ENCODE measurements at places on chromosomes 3 and 15.

GRCh38 chr3:167372138-167372537, 8.0 kb downstream of the ZBBX start:
- no peak for DNase-seq

DNA sequence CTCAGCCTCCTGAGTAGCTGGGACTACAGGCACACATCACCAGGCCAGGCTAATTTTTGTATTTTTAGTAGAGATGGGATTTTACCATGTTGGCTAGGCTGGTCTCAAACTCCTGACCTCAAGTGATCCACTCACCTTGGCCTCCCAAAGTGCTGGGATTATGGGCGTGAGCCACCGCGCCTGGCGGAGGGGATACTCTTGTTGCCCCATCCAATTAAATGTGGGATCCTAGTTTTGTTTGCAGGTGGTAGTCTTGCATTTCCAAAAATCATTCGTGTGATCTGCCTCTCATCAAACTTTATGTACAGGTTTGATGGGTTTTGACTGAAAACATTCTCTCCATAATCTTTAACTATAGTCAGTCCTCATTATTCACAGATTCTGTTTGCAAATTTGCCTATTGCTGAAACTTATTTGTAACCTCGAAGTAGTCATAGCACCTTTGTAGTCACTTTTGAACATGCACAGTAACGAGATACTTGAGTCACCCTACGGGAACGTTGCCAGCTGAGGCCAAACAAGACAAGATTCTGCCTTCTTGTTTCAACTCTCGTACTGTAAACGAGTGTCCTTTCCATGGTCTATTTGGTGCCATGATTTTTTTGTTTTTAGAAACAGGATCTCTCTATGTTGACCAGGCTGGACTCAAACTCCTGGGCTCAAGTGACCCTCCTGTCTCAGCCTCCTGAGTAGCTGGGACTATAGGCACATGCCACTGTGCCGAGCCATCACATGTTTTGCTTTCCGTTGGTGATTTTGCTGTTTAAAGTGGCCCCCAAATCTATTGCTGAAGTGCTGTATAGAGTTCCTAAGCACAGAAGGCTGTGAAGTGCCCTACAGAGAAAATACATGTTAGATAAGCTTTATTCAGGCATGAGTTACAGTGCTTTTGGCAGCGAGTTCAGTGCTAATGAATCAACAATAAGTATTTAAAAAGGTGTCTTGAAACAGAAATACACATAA, 8.1 kb upstream of the MAPK6 start:
- no peak for DNase-seq

- no peak for DNase-seq
Observed at GRCh38 chr3:13565581-13566452, 16.9 kb downstream of the FBLN2 start.

DNA sequence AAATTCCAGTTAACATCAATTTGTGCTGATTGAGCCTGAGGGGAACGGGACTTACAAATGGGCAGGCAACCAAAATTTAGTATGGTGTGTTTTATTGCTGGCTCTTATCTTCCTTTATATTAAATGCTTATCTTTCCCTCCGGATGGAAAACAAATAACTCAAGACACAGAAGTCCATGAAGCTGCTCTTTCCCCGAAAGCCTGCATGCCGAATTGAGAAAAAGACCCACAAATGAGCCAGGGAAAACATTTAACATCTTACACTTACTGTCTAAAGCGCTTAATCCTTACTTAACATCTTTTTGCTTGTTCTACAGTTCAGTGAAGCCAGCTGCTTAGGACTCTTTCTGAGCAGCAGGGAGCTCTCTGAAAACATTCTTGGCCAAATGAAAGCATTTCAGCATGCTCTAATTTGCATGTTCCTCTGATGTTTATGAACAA, 49.5 kb downstream of the HEG1 start:
- no peak for DNase-seq

DNA sequence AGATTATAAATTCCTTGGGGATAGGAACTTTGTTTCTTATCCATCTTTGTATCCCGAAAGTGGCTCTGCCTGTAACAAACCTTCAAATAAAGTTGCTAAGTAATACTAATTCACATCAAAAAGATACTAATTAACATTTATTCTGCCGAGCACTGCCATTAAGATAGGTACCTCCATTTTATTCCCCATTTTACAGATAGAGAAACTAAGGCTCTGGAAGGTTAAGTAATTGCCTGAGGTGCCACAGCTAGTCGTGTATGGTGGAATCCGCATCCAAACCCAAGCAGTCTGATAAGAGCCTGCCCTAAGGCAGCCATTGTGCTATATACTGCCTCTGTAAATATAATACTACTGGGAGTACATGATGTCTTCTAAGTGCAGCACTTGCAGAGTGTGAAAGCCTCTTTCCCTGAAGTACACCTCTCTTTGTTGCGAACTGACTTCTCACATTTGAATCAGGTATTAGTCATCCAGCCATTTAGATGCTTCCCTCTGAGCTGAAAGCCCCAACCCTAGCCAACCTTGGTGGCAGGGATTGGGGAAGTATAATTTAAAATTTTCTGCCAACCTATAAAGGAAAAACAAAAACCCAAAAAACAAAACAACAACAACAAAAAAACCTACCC, 78.5 kb upstream of the CHD2 start:
- no peak for DNase-seq

DNA sequence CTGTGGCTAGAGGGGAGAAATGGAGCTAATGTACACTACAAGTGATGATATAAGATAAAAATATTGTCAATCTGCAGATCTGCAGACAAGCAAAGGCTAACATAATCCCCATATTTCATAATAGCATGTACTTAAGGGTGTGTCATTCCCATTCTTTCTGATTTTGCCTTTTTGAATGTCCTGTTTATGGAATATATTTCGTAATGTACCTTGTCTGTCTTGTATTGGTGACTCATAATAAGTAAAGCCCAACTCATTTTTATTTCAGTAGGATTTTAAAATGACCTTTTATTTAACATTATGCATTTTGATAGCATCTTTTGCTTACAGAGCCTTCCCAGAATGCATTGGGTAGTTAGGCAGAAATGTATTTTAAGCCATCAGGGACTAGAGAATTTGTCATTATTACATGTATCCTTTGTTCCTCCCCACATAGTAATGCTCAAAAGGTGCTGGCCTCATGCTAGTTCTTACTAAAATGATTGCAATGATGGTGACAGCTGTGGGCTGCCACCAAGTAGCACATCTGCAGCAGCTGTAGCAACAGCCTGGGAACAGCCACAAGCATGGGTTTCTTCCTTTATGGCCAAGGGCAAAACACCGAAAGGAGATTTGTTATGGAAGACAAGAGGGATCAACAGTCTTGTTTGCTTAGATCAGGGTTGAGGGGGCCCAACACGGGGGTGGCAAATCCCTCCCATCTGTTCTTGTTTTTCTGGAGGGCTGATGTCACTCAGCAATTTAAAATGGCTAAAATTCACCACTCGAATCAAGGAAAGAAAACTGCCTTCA, 188.5 kb downstream of the CADPS start:
- no peak for DNase-seq

GRCh38 chr3:146466604-146467003, 2.8 kb downstream of the PLSCR2 start:
- no peak for DNase-seq

- no peak for DNase-seq
Observed at GRCh38 chr3:194768586-194768985, 82.9 kb downstream of the FAM43A start.

DNA sequence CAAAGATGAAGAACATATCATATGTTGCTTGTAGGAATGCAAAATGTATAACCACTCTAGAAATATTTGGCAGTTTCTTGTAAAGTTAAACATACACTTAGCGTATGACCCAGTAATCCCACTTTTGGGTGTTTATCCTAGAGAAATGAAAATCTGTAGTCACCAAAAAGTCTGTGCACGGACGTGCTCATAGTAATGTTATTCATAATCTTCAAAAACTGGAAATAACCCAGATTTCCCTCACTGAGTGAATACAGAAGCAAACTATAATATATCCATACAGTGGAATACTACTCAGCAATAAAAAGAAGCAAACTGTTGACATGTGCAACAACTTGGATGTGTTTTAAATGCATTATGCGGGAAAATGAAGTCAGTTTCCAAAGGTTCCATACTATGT, 155.9 kb downstream of the AKAP13 start:
- no peak for DNase-seq

- no peak for DNase-seq
Observed at GRCh38 chr15:70113304-70113700, 15.6 kb upstream of the TLE3 start.

DNA sequence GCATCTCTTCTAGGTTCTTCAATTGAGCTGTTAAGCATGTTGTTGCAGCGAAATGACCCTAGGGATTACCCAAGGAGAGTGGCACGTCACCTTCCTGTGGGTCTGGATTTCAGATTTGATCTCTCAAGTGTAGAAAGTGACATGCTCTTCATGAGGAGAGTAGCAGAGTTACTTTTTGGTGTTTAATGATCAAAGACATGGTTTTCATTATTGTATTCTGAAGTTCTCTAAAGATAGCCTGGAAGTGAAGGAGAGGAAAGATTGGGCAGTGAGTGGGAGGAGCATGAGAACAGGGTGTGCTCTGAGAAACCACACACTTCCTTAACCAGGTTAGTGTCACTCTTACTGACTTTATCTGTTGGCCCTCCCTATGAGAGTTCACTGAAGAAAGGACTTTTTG, 153.6 kb downstream of the AKAP13 start:
- DNase-seq: no peak

GRCh38 chr15:63379492-63380150, 2.0 kb downstream of the CA12 start:
- no peak for DNase-seq

DNA sequence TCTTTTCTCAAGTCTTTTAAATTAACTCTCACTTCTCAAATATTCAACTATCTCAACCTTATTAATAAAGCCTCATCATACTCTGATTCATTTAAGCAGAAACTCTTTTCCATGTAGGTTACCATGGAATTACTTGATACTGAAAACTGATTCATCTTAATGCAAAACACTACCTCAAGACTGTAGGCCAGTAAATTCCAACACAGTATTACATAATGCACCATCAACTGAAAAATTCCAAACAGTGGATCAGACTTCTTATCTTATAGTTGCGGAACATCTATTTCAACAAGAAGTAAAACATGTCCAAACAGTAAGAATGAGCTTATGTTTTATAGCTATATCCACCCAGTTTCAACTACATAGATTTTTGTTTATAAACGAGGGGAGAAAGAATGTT, 124.5 kb downstream of the PEAK1 start:
- DNase-seq: no peak

DNA sequence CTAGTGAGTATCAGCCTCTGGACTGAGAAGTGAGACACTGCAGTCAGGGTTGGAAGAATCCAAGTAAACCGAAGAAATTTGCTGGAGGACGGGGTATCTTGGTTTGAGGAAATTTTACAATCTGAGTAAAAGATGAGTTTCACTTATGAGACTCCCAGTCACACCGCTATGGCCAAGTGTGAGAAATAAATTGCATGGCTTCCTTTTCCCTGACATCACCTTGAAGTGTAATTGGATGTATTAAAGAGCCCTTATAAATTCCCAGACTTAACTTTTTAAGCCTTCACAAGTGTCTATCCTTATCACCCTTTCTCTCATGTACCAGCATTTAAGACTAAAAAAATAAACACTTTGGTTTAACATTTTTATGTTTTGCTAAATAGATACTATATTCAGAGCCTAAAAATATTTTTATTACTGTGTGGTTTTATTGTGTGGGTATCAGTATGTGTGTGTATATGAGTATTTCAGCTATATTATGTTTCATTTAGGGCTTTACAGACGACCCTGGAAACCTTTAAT, 23.8 kb downstream of the USP3 start:
- no peak for DNase-seq

GRCh38 chr3:55717481-55717880, 230.4 kb upstream of the WNT5A start:
- no peak for DNase-seq

DNA sequence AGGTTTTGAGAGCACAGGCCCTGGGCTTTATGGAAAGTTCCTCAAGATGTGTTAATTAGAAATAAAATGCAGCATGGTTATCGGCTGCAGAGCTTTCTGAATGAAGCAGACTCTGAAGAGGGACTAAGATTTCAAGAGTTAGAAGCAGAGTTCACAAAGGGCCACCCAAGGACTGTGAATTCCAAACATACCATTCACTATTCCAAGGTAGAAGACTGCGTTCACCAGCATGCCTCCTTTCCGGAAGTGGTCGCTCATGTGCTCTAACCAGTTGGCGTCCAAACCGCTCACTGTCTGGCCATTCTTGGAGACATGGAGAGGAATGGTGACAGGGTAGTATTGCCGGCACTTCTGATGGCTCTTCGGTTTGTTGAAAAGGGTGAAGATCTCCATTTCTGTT, 104.9 kb downstream of the OXNAD1 start:
- no peak for DNase-seq

GRCh38 chr15:63052961-63053698, 10.6 kb downstream of the TPM1 start:
- no peak for DNase-seq

GRCh38 chr15:59251001-59251845, 44.6 kb downstream of the LDHAL6B start:
- DNase-seq: no peak

Measured in activated gamma-delta T cell treated with anti-CD3 and anti-CD28 coated beads, Interleukin-2, amount 50 U/mL, for 16 hours (primary cell).